ENCODE measurements at places on chromosomes 4 and X.

- DNase-seq = no peak
These were observed 49.6 kb downstream of the STARD8 start for GRCh38 chrX:68697036-68697435.

GRCh38 chrX:17414839-17415238, 39.8 kb downstream of the NHS start:
- DNase-seq = no peak

- no peak for DNase-seq
These were observed 35.4 kb downstream of the GRXCR1 start for GRCh38 chr4:42927946-42928345.

GRCh38 chrX:133005042-133005441, 46.6 kb upstream of the HS6ST2 start:
- DNase-seq = peak; percentile 8

DNA sequence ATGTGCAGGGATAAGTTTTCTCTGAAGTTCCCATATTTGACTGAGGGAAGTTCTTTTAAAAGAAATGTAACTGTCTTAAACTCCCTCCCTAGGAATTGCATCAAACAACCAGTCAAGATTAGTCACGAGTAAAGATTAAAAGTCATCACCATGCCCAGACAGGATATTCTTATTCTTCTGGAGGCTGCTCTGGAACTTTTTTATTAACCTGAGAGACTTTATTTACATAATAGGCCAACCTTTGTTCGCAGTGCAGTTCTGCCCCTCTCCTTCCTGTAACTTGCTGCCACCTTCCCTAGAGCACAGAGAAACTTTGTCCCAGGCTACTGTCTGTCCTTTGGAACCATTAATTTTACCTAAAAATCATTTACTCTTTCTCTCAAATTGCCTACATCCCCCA, 9.8 kb upstream of the HERC3 start:
- DNase-seq = no peak

GRCh38 chr4:113563691-113564378, 197.7 kb downstream of the CAMK2D start:
- DNase-seq = no peak
